ENCODE measurements at places on chromosomes 16 and 17.

GRCh38 chr17:41647940-41648410 lies 23.6 kb upstream of the KRT17 start:
- DNase-seq: peak; percentile 92

DNA sequence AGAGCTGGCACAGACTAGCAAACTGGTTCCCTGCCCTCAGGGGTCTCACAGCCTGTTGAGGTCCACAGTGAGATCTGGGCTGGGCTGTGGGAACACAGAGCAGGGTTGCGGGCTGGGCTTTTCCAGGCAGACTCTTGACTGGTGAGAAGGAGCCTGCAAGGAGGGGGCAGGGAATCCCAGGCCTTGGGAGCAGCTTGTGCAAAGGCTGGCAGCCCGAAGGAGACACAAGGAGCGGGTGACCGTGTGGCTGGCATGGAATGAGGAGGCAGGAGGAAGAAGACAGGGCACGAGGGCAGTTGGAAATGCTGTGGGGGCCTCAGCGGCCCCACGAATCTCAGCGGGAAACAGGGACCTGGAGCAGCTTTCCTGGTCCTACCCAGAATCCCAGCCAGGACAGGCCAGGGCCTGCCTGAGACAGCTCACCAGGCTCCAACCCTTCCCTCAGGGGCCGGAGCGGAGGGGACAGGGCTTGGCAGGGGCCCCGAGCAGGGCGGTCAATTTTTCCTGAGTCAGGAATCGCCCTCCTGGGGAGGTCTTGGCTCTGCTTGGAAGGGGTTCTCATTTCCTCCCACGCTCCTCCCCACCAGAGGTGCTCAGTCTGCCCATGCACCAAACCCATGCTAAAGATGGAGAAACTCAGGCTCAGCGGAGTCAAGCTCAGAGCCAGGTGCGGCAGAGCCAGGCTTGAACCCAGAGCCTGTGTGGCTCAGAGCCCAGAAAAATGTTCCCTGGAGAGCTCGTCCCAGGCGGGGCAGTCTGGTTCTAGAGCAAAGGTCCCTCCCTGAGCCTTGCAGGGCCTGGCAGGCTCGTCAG lies 9.2 kb upstream of the SNN start:
- DNase-seq: no peak

DNA sequence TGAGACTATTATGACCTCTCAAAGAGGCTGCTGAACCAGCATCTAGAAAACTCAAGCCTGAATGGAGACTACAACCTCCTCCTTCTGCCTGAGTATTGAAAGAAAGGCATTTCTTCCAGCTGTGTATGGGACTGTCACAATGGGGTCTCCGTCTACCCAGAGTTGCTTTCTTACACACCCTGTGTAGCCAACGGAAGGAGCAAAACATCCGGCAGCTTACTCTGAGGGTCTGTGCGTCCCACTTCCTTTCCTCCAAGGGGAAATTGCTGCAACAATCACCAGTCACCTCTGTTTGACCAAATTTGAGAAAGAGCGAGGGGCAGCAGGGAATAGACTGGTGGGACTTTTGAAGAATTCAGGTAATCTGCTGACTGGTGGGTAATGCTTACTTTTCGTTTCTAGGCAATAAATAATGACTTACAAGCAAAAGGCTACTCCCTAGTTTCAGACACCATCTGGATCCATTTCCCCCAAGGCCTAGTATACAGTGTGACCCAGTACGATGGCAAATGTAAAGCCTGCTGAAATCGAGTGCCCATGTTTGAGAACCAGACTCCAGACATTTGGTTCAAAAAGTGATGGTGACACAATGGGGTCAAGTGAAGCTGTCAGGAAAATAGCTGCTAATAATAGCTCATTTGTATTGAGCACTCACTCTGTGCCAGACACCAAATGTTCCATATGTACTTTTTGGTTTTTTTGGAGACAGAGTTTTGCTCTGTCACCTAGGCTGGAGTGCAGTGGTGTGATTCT lies 81.7 kb downstream of the YPEL2 start:
- no peak for DNase-seq

DNA sequence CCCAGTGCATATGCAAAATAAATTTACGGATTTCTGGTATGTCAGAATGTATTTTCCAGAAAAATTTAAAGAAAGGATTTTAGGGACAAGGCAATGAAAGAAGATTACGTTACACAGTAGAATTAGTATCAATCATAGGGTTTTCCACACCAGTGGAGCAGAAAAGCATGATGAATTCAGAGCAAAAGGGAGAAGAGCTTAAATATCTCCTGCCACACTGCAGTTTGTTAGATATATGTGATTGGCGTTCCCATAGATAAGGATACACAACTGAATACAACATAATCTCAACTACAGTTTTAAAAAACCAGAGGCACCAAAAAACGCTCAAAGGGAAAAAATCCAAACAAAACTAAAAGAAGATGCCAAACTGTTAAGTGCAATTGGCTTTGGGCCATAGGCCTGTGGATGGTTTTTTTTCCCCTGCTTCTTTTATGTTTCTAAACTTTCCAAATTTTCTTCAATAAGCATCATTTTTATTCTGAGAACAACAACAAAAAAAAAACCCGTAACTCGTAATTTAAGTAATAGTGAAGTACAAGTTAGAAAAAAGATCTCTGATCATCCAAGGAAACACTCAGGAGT lies 22.3 kb downstream of the MARF1 start:
- DNase-seq: no peak

GRCh38 chr17:27390540-27390939 lies 65.7 kb upstream of the KSR1 start:
- no peak for DNase-seq

DNA sequence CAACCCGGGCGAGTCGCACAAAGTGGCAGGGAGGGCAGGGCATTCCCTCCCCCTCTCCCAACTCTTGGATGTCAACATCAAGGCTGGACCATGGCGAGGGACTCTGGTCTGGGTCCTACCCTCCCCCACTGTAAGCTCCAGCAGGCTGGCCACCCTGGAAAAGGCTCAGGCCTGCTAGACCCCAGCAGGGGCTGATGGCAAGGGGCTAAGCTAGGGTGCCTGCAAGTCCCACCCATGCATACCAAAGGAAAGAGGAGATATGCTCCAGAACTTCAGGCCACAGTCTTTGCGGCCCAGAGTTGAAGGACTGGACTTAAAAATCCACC lies 19.9 kb downstream of the ST3GAL2 start:
- DNase-seq: no peak

- no peak for DNase-seq
Measured at GRCh38 chr16:52265446-52265861, 281.5 kb downstream of the TOX3 start.

DNA sequence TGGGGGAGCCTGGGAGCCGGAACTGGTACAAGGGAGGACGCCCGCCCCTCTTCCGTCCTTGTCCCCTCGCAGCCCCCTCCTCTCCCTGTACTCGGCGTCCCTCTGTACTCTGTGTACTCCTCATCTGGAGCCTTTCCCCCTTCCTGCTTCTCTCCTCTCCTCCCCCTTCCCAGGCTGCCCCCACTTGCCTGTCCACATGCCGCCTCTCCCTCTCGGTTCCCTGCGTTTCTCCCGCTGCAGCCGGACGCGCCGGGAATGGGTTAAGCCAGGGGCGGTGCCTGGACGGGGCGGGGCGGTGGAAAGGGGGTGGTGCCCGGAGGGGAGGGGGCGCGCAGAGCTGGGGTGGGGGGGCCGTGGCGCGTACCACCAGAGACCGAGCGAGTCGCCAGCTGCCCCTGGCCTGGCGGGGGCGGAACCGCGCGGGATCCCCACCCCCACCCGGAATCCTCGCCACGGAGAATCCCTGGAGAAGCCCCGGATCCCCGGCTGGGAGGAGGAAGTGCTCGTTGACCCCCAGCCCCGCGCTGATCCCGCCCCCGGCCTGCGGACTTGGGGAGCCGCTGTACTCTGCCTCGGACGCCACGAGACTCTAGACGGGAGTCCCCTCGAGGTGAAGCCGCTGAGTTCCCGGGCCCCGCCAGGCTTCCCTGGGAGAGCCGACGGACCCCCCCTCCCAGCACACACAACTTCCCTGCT lies 22.6 kb downstream of the GJD3 start:
- DNase-seq: no peak

DNA sequence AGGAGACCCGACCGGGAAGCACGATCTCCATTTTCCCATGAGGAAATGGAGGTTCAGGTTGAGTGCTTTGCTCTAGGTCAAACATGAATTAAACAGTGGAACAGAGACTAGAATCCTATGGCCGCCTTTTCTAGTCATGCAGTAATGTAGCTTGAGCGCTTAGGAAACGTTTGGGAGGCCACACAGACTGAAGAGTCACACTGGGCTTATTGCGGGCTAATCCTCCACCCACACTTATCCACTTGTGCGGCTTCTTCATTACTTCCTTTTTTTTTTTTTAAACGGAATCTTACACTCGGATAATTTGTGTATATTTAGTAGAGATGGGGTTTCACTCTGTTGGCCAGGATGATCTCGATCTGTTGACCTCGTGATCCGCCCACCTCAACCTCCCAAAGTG lies 26.0 kb downstream of the CACNG3 start:
- no peak for DNase-seq

- DNase-seq: no peak
Measured at GRCh38 chr16:69610356-69610755, 44.6 kb downstream of the NFAT5 start.

- DNase-seq: no peak
Measured at GRCh38 chr16:342455-343213, 9.9 kb downstream of the AXIN1 start.

GRCh38 chr17:78954684-78955083 lies 25.0 kb downstream of the LGALS3BP start:
- no peak for DNase-seq

- DNase-seq: peak; percentile 59
Measured at GRCh38 chr16:31010585-31011325, at the start of gene STX1B. TSS of gene STX1B (minus strand) at chr16:31010638. CDS start at chr16:31010396, 242 bp downstream.

GRCh38 chr16:75048054-75048453 lies 49.2 kb downstream of the ZNRF1 start:
- no peak for DNase-seq

- DNase-seq: no peak
Measured at GRCh38 chr17:14859542-14859941, 405.6 kb downstream of the PMP22 start.

DNA sequence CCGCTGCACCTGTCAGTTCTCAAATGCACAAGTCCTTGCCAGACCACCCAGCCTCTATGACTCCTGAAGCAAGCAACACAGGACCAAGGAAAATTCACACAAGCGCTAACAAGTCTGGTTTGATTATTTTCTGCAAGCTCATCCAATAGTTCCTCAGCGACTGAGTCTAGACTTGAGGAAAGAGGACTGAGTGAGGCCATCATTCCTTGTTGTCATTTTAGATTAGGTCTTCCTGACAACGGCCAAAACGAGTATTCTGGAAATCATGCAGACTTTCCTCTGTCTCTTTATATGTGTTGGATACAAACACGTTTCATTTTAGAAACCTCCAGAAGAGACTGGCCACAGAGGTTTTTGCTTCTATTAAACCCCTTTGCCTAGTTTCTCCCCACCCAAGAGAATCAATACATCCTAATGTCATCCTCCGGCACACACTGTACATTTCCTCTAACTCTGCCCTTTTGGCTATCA lies 561 bp downstream of the CCDC47 start:
- no peak for DNase-seq

DNA sequence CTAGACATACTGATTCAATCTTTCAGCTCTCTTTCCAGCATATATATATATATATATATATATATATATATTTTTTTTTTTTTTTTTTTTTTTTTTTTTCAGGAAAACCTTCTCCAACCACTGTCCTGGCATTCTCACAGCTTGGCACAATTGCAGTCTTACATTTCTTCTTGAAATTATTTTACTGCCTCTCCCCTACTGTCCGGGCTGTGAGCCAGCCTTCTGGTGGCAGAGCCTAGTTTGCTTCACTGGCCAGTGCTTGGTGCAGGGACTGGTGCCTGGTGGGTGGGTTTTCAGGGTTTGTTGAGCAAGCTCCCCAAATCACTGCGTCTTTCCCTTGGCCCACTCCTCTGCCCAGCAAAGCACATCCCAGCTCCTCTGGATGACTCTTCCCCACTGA lies 28.5 kb downstream of the PRSS54 start:
- DNase-seq: no peak

DNA sequence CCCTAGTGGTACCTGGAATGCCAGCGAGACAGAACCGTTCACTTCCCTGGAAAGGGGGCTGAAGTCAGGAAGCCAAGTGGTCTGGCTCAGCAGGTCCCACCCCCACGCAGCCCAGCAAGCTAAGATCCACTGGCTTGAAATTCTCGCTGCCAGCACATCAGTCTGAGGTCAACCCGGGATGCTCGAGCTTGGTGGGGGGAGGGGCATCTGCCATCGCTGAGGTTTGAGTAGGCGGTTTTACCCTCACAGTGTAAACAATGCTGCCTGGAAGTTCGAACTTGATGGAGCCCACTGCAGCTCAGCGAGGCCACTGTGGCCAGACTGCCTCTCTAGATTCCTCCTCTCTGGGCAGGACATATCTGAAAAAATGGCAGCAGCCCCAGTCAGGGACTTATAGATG lies 464.7 kb upstream of the TOM1L1 start:
- DNase-seq: no peak

- DNase-seq: no peak
Measured at GRCh38 chr17:71919186-71919585, 201.6 kb upstream of the SOX9 start.

DNA sequence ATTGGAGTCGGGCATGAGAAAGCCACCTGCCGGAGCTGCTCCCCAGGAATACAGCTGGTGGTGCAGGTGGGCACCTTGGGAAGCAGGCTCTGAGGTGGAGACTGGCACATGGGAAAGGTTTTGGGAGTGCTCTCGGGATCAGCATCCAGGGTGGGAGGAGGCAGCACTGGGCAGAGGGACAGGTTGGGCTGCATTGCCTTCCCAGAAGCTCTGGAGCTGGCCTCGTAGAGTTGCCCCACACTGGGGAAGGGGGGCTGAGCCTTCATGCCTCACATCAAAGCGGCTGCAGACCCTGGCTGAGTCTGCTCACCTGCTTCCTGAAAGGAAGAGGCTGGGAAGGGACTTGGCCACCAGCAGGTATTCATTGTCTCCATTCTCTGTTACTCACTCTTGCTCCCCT lies 13.5 kb upstream of the GPRC5B start:
- DNase-seq: no peak

DNA sequence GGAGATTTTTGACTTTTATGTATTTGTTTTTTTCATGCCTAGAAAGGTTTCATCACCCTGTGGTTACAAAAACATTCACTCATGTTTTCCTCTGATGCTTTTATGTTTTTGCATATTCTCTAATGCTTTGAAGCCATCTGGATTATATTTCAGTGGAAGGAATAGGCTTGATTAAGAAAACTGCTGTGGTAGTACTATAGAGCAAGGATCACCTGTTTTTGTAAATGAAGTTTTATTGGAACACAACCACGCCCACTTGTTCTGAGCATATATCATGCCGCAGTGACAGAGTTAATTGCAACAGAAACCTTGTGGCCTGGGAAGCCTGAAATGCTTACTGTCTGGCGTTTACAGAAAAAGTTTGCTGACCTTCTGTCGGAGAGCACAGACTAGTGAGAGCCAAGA lies 11.5 kb downstream of the COX10 start:
- no peak for DNase-seq

GRCh38 chr17:82105417-82105881 lies 7.4 kb upstream of the FASN start:
- no peak for DNase-seq

- no peak for DNase-seq
Measured at GRCh38 chr16:50160495-50161164, 7.5 kb downstream of the TENT4B start.
